ENCODE measurements at places on chromosomes 4 and X.

GRCh38 chr4:187017147-187017546 is 293.5 kb upstream of the FAT1 start:
- no peak for DNase-seq

DNA sequence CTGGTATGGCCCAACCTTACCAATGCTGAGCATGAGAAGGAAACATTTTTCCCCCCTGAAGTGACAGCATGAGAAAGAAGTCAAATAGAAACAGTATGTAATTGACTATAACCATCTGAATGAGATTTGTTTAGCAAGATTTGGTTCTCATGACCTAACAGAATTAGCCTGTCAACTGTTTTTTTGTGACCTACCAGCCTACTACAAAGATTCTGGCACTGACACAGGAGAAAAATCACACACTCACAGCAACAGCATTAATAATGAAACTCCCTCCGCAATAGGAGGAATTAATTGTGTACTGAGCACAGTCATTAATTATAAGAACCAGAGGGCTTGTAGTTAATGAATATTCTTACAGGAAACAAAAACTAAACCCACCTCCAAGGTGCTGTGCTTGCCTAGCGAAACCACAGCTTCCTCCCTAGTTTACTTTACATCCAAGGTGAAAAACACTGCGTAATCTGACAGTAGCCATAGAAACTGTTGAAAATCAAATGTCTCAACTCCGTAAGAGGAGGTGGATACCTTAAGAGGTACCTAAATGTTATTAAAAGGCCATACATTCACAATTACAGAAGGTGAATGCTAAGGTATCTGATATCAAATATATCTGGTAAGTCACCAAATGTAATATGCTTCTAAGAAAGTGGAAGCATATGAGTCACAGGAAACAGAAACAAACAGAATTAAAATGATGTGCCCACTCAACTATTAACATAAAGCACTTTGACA is 34.9 kb downstream of the MMRN1 start:
- no peak for DNase-seq

GRCh38 chr4:1122505-1122904 is 9.1 kb upstream of the RNF212 start:
- no peak for DNase-seq

- no peak for DNase-seq
Observed at GRCh38 chr4:47543331-47543730, 58.3 kb downstream of the ATP10D start.

- DNase-seq: no peak
Observed at GRCh38 chr4:95627024-95627605, 78.3 kb upstream of the UNC5C start.

DNA sequence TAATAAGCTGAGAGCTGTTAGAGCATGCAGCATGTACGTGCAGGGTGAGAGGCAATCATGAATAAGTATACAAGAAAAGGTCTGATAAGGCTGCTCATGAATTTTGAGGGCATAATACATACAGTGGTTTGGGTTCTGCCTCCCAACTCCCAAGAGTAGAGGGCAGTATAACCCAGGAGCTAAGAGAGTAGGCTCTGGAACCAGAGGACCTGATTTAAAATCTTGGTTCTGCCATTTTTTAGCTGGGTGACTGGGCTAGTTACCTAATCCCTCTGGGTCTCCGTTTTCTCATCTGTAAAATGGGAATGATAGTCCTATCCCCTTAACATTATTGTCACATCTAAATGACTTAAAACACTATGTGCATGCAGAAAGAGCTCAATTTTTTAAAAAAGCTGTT is 85.3 kb downstream of the LNX1 start:
- no peak for DNase-seq

GRCh38 chr4:18366892-18367291 is 345.3 kb upstream of the LCORL start:
- DNase-seq: no peak

DNA sequence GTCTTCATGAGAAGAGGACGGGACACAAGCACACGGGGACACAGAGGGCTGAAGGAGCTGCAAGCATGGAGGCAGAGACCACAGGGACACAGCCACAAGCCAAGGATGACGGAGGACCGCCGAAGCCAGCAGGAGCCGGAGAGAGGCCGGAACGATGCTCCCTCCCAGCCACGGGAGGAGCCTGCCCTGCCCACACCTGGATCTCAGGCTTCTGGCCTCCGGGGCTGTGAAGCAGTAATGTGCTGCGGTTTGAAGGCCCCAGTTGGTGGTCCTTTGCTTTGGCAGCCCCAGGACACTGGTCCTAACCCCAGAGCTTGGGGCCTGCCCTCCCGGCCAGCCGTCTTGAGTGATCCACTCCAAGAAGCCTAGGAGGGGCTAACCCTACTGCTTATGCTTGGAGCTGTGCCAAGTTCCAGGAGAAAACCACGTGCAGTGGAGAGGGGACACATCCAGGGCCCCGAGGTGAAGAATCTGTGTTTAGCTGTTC is 85.9 kb downstream of the HMX1 start:
- no peak for DNase-seq

GRCh38 chr4:67549123-67549522 is 3.8 kb upstream of the CENPC start:
- DNase-seq: no peak

DNA sequence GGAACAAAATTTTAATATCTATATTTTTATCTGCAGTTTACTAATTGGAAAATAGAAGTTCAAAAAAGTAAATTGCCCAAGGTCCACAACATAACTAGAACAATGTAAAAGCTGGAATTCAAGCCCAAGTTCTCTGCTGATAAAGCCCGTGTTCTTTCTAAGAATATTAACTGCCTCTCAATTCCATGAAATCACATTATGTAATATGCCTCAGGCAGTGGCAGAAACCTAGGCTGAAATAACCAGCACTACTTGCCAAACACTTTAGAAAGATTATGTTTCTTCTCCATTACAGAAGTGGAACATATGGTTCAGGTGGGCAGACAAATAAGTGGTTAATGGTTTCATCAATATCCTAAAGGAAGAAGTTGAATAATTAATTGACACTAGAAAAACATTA is 56.7 kb upstream of the ADGRL3 start:
- no peak for DNase-seq

GRCh38 chrX:24283127-24283794 is 30.6 kb downstream of the SUPT20HL2 start:
- no peak for DNase-seq

GRCh38 chr4:48175328-48175727 is 41.3 kb upstream of the TXK start:
- no peak for DNase-seq

DNA sequence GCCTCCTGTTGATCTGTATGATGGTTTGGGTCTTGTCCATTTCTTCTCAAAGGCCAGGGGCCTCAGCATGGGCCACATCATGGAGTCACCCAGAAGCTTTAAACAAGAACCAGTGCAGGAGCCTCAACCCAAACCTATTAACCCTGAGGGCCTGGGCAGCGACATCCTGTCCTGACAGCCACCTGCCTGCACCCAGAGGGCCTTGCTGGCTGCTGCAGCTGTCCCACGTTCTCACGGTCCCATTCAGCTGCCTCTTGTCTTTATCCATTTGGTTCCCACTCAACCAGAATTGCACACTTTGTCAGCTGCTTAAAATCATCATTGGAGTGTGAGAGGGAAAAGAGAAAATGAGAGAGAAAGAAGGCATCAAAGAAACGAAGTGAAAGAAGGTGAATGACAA is 21.6 kb downstream of the C4orf50 start:
- DNase-seq: no peak

DNA sequence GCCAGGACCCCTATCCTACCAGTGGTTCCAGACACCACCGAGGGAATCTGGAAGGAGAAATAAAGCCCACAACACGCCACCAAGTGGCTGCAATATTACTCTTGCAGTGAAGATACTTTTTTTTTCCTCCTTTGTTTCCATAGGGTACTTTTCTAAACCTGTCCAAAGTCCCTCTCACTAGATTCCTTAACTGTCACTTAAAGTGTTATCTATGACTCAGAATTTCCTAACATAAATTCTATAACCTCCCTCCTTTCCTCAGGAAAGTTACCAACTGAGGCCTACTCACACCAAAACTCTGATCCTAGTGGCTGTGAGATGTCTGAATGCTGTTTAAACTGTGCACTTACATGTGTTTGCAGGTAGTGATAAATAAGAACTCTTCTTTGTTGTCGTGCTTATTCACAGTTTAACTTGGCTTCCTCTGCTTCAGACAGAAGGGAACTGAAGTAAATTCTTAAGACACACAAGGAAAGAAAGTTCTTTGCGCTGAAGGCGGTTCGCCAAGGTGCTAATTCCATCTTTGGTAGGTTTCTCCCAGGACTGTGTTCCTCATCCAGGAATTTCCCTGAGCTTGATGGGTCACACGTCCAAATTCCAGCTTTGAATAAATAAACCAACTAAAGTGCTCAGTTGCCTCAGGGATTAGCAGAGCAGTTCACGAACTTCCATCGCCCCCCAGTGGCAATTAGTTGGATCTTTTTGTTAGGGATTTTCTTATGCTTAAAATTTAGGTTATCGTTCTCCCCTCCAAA is 10.7 kb upstream of the HCCS start:
- DNase-seq: no peak

GRCh38 chr4:996030-996996 is 3.1 kb upstream of the SLC26A1 start:
- DNase-seq: no peak

- DNase-seq: no peak
Observed at GRCh38 chrX:19964017-19964710, 26.7 kb downstream of the BCLAF3 start.

DNA sequence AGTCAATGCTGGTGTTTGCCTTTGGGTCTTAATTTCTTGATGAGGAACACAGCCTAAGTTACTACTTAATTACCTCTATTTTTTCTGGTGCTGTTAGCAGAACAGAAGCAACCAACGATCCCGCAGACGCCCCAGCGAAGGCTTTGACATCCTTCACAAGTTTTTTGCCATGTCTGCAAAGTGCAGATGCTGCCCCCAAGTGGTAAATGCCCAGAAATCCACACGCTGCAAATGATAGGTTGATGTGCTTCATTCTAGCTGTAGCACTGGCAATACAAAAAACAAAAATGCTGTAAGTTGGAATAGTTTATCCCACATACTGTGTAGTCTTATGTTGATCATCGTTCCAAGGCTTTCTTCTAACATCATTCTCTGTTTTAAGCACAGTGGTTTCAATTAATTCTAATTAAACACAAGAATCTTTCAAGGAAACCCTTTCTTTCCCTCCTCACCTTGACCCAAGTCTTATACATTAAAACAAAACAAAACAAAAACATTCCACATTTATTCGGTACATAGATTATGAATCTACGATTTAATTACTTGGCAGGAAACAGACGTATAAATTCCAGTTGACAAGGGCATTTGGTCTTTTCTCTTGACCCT is 1.2 kb downstream of the PNPLA4 start:
- DNase-seq: no peak

GRCh38 chrX:107452581-107452980 is 3.1 kb downstream of the FRMPD3 start:
- no peak for DNase-seq

DNA sequence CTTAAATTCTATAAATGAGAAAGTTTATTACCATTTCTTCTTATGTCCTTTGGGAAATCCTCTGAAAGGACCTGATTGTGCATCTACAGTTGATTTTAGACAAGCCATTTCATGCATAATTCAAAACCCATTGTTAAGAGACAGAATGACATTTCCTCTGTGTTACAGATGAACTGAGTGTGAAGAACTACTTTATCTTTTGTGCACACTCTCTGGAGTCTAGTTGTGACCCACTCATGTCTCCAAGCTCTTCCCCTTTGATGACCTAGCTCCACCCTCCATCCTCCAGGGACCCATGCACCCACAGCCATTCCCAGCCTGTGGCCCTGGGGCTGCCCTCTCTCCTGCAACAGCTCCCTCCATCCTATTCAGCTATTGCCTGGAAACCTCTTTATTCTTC is 57.5 kb upstream of the BMPR1B start:
- no peak for DNase-seq

DNA sequence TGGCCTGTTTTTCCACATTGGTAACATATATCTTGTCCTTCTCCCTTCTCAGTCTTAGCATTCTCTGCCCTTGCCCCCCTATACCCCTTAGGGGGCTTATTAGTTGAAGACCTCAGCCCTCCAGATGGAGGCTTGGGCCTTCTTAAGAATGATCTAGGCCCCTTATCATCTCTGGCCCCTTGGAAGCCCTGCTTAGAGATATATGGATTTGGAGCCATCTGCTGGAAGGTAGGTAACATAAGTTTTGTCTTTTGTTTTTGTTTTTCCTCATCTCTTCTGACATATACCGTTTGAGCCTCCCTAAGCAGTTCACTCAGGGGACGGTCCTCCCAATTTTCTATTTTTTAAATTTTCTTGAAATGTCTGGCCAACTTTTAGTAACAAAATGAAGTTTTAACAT is 48.3 kb upstream of the NAP1L2 start:
- no peak for DNase-seq

GRCh38 chr4:80138551-80139538 is 58.5 kb upstream of the PRDM8 start:
- DNase-seq: no peak

- no peak for DNase-seq
Observed at GRCh38 chr4:176236946-176237345, 32.1 kb downstream of the ASB5 start.

GRCh38 chr4:28913466-28913865 is 1806.7 kb upstream of the PCDH7 start:
- no peak for DNase-seq

- no peak for DNase-seq
Observed at GRCh38 chr4:93368968-93369367, 459.6 kb upstream of the ATOH1 start.

DNA sequence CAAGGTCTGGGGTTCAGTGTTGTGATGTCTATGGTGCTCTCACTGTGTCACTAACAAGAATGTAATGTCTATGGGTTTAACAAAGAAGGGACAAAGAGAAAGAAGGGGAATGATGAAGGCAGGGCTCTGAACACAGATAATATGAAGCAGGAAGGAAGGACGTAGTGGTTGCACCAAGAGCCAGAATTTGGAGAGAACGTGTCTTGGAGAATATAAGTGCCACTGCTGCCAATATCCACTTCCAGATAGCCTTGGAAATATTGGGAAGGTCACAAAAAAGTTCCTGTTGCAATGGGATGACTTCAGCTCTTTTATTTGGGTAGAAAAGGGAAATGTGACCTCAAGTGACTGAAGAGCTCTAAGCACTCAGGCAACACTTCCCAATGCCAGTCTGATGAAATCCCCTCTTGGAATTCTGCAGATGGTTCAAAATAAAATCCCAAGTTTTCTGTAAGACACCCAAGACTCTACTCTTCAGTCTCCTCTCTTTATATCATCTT is 131.8 kb downstream of the PRKX start:
- DNase-seq: no peak

DNA sequence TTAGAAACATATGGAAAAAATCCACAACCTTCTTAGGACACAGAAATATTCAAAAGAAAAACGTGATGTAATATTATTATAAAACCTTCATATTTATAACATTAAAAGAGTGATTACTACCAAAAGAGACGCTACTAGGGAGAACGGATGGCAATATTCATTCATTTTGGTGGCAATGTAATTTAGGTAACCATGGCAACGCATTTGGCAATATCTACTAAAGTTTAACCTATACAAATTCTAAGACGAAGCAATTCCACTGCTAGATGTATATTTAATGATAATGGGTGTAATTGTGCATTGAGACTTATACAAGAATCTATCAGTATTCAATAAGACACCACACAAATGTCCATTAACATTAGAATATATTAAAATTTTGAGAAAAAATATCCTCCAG is 709.4 kb downstream of the ARAP2 start:
- no peak for DNase-seq

GRCh38 chr4:41718907-41719306 is 29.6 kb downstream of the PHOX2B start:
- DNase-seq: no peak

GRCh38 chr4:97432551-97432950 is 710.7 kb downstream of the STPG2 start:
- DNase-seq: no peak
